ENCODE measurements at places on chromosomes 2 and 18.

DNA sequence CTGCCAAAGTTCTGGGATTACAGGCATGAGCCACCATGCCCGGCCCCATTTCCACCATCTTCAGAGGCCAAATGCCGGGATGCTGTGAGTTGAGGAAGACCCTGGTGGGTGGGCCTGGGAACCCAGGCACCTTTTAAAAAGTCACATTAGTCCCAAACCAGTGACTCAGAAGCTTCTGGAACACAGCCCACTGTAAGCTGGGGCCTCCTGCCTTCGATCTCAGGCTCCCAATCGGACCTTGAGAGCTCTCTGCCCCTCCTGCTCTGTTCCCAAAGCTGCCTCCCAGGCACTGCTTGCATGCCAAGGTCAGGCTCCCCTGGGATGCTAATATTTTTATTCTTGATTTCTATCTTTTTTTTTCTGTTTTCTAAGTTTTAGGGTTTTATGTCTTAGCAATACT is 4.2 kb downstream of the ADCY3 start:
- DNase-seq = no peak

GRCh38 chr18:2143636-2144035 is 427.7 kb downstream of the METTL4 start:
- DNase-seq = no peak

- DNase-seq = no peak
Measured at GRCh38 chr2:166494140-166494624, at the start of gene SCN7A. Gene SCN7A, minus strand, starts transcription at chr2:166494249. Its CDS starts 16,553 bp downstream, at chr2:166477696.

GRCh38 chr2:190043441-190043840 is 19.1 kb downstream of the MSTN start:
- no peak for DNase-seq

- peak; percentile 47 for DNase-seq
Measured at GRCh38 chr2:14632133-14632936, at the start of gene LRATD1. Gene LRATD1, plus strand, starts transcription at chr2:14632717. Its CDS starts 1,263 bp downstream, at chr2:14633980.

- no peak for DNase-seq
Measured at GRCh38 chr2:232133078-232133477, 171.6 kb downstream of the DIS3L2 start.

- DNase-seq = no peak
Measured at GRCh38 chr18:3514312-3515216, 64.6 kb downstream of the TGIF1 start.

- no peak for DNase-seq
Measured at GRCh38 chr2:128820452-128820851, 501.8 kb upstream of the HS6ST1 start.

DNA sequence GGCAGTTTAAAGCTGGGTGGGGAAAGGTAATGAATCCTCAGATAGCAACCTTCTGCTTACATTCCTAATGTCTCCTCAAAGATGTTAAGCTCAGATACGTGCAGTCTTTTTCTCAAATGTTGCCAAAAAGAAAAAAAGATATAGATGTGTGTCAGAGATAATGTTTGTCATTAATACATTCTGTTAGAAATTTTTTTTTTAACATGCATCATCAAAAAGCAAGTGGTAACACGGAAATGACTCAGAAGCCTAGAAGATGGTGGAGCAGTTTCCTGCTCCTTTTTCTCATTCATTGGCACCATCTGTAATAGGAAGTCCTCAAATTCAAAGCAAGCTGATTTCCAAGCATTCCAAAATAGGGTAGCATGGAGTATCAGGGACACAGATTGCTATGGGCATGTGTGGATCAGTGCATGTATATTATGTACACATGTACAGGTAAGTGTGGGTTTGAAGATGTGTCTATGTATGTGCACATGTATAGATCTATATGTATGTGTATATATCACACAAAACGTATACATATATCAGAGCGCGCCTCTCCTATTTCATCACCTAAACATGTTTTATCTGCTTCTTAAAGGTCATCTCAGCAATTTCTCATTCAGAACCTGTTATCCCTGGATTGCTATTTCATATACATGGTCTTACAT is 79.9 kb upstream of the ITGB6 start:
- DNase-seq = no peak

- no peak for DNase-seq
Measured at GRCh38 chr2:166609183-166609959, 115.3 kb upstream of the SCN7A start.

DNA sequence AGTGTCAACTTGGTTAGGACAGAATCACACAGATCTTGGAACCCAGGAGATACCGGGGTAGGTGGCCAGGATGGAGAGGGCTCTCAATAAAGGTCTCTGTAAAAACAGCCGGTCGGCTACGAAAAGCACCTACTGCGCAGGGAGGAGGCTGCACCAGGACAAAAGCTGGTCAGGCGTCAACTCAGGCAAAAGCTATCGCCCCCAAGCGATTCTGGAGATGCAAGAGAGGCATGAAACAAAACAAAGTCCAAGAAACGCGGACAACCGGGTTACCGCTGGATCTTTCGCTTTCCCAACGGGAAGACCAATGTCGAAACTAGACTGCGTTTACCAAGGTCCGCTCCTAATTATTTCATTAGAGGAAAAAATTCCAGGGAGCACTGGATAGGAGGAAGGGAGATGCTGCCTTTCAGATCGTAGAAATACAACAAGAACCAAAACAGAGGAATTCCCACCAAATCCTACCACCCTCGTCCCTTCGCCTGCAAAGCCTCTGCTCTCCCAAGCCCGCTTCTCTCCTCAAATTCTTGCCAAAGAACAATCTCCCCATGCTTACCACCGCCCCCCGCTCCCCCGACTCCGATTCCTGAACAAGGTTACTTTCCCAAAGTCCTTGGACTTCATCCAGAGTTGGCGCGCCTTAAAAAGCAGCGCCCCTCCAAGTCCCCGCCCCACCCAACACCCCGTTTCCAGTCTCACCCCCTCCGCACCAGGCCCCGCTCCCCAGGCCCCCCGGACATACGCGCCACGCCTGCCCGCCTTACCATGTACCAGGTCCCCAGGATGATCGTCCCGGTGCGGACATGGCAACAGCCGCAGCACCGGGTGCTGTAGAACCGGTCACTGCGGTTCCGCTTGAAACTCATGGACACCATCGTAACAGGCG is 539 bp downstream of the LAPTM4A start:
- no peak for DNase-seq

DNA sequence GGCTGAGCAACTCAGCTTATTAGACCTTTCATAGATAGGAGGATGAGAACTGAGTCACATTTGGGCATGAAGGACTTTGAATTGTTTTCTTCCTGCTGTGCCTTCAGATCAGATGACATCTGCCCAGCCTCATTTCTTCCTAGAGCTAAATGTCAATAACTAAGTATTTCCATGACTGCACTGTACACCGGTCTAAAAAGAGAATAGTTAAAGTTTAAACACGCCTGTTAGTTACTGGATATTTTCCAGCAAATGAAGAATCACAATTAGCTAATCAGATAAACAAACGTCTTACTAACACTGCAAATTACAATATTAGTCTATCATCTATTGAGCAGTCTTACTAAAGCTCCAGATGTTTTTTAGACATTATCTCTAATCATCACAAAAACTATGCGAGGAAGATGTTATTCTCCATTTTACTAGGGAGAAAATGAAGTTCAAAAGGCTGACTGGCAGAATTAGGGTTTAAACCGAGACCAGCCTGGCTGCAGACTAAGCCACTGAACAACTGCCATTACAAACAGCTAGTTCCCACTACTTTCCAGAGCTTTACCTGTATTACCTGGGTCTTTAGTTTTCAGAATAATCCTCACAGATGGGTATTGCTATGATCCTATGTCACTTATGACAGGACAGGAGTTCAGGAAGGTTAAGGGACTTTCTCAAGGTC is 69.4 kb upstream of the ZNF397 start:
- DNase-seq = no peak

- no peak for DNase-seq
Measured at GRCh38 chr2:61338447-61338846, 132.4 kb downstream of the USP34 start.

- no peak for DNase-seq
Measured at GRCh38 chr2:85926931-85927661, 38.3 kb upstream of the ST3GAL5 start.

DNA sequence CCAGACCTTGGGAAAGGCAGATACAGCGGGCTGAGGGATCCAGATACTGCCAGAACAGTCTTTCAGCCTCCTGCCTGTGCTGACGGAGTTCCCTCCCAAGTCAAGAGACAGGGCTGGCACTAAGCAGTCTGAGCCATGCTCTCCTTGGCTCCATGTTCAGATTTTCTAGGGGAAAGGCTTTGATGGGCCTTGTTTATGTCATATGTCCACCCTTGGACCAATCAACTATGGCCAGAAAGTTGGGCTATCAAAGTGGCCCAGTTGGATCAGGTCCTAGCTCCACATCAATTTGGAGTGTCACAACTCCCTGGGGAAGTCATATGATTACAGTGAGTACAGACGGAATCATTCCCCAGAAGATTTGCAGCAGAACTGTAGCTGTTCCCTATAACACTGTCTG is 152.0 kb downstream of the GREB1L start:
- DNase-seq = no peak

All from cortex of kidney (tissue), 1 donor.